ENCODE measurements at places on chromosomes 12 and 14. TPM values are rescaled to one million over a fixed set of nuclear protein-coding genes. Genes with fewer than 3 reads are reported as not detected.
A peak's percentile ranks its signal among the peaks of the same experiment; 100 is the strongest.

- no peaks in the 10 kb centered on the region for H3K36me3 ChIP-seq
- H3K4me3 ChIP-seq = no peak overlapping the region
- H3K27ac ChIP-seq = no peak overlapping the region
- H3K27me3 ChIP-seq = no peaks in the 10 kb centered on the region
These were observed 27.5 kb downstream of the UNC79 start for GRCh38 chr14:93458234-93458633.

DNA sequence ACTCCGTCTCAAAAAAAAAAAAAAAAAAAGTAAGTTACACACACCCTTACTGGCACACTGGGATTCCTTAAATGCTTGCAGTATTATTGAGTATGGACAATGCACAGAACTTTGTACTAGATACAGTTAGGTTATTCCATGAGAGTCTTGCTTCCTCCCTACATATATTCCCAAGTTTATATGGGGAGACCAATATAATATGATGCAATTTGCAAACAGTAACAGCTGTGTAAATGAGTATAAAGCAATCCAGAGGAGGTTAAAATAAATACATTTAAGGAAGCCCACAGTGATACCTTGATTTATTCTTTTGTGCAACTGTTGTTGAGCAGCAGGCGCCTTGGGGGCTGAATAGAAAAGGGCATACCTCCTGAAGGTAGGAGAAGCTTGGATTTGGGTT, 26.6 kb downstream of the RASSF3 start:
- peaks cover 27% of the 10 kb centered on the region for H3K36me3 ChIP-seq
- DNase-seq = no peak
- H3K4me1 ChIP-seq = peaks cover 39% of the 10 kb centered on the region
- no peak overlapping the region for H3K27ac ChIP-seq
- no peaks in the 10 kb centered on the region for H3K27me3 ChIP-seq

GRCh38 chr14:95048771-95049312, 108.5 kb downstream of the DICER1 start:
- no peak overlapping the region for H3K4me3 ChIP-seq
- no peaks in the 10 kb centered on the region for H3K4me1 ChIP-seq
- no peak for DNase-seq
- peaks cover 3% of the 10 kb centered on the region for H3K27me3 ChIP-seq
- H3K27ac ChIP-seq = no peak overlapping the region

GRCh38 chr12:104057771-104058197, 6.5 kb upstream of the HCFC2 start:
- no peak overlapping the region for H3K27ac ChIP-seq
- no peak overlapping the region for H3K4me3 ChIP-seq
- peaks cover 54% of the 10 kb centered on the region for H3K27me3 ChIP-seq
- no peak for DNase-seq
- H3K36me3 ChIP-seq = no peaks in the 10 kb centered on the region

DNA sequence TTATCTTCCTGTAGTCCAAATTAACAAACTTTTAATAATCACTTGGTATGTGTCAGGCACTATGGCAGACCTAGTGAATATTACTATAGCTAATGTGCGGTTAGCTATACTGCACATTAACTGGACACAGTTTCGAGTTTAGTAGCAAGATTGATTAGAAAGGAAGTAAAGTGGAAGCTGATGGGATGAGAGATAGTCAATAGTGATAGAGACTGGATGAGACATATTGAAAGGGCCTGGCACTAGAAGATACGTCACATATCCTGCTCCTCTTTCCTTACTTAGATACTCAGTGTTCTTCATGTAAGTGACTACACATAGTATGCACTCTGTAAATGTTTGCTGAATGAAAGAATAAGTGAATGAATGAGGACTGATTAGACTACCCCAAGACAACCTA, 5.5 kb downstream of the TBK1 start:
- H3K4me3 ChIP-seq = peak overlapping the region; percentile 63
- H3K4me1 ChIP-seq = peaks cover 55% of the 10 kb centered on the region
- peaks cover 35% of the 10 kb centered on the region for H3K36me3 ChIP-seq
- no peak for DNase-seq
- peak overlapping the region; percentile 89 for H3K27ac ChIP-seq
- no peaks in the 10 kb centered on the region for H3K27me3 ChIP-seq

- no peak overlapping the region for H3K27ac ChIP-seq
- peaks cover 7% of the 10 kb centered on the region for H3K27me3 ChIP-seq
- no peak overlapping the region for H3K4me3 ChIP-seq
- H3K4me1 ChIP-seq = no peaks in the 10 kb centered on the region
- DNase-seq = no peak
These were observed 95.2 kb downstream of the SSPN start for GRCh38 chr12:26290565-26290964.

DNA sequence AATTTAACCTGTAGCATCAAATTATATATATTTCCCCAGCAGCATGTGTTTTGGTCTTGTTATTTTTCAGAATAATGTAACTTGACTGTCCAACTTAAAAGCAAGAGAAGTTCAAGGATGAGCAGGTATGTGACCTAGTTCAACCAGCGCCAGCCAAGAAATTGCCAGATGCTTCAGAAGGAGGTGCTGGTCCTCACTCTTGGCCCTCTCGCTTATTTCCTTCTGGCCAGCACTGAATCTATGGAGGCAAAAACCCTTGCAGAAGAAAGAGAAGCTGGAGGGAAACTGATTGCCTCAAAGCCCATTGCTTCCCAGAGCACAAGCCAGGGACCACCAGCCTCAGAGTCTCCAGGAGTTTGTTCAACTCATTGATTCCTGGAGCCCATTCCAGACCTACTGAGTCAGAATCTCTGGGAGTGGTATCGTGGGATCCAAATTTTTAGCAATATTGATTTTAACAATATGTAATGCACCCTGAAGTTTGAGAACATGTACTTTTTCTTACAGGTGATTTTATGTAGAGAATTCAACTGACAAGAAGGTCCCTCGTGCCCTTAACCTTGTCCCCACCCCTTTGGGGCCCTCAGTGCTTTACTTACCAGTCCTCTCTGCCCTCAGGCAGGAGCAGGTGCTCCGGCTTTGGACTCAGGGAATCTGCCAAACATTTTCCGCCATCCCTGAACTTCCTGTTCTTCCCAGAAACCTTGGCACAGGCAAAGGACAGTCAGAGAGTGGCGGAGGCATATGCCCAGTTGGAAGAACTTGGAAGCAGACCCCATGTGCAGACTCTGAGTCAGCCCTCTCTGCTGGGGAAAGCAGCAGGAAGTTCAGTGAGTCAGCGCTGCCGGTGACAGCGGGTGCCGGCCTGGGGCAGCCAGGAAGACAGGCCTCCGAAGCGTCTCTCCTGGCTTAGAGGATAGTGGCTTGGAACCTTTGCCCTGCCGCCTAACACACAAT, 10.4 kb downstream of the BEST3 start:
- H3K4me1 ChIP-seq = no peaks in the 10 kb centered on the region
- H3K36me3 ChIP-seq = no peaks in the 10 kb centered on the region
- H3K27ac ChIP-seq = peak overlapping the region; percentile 19
- peak; percentile 2 for DNase-seq

GRCh38 chr14:71121711-71122110, 214.5 kb downstream of the PCNX1 start:
- peaks cover 1% of the 10 kb centered on the region for H3K36me3 ChIP-seq
- no peaks in the 10 kb centered on the region for H3K27me3 ChIP-seq
- no peak for DNase-seq
- no peak overlapping the region for H3K27ac ChIP-seq
- no peak overlapping the region for H3K4me3 ChIP-seq

- no peak for DNase-seq
- H3K36me3 ChIP-seq = peaks cover 2% of the 10 kb centered on the region
- H3K27ac ChIP-seq = peak overlapping the region; percentile 40
- no peaks in the 10 kb centered on the region for H3K27me3 ChIP-seq
- H3K4me3 ChIP-seq = no peak overlapping the region
- H3K4me1 ChIP-seq = peaks cover 16% of the 10 kb centered on the region
These were observed 24.3 kb downstream of the DACT1 start for GRCh38 chr14:58662018-58662417.

GRCh38 chr12:113041560-113041959, 15.0 kb upstream of the DTX1 start:
- H3K4me1 ChIP-seq = no peaks in the 10 kb centered on the region
- no peak for DNase-seq
- no peak overlapping the region for H3K4me3 ChIP-seq
- peaks cover 9% of the 10 kb centered on the region for H3K27me3 ChIP-seq
- no peak overlapping the region for H3K27ac ChIP-seq
- H3K36me3 ChIP-seq = no peaks in the 10 kb centered on the region

GRCh38 chr12:49538510-49539403, at the start of gene KCNH3:
KCNH3 (plus strand) TSS chr12:49539030; CDS start chr12:49539417, 387 bp downstream.
- no peaks in the 10 kb centered on the region for H3K4me1 ChIP-seq
- peaks cover 49% of the 10 kb centered on the region for H3K27me3 ChIP-seq
- no peak within 1 kb of the TSS for H3K27ac ChIP-seq
- peak within 1 kb of the TSS; percentile 70 for H3K4me3 ChIP-seq

DNA sequence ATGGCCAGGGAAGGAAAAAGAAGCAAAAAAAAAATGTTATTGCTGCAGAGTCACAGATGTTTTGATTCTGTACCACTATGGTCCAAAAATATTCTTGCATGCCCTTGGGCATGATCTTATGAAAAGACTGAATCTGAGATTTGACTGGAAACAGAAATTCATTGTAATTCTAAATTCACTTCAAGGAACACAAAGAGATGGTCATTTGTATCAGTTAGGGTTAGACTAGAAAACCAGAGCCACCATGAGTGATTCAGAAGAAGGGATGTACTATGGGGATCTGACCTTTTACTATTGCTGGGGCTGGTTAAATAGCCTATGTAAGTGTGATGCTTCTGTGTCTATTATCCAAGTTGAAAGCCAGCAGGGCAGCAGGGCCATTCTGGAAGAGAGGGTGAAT, 5.2 kb downstream of the TMTC1 start:
- peaks cover 12% of the 10 kb centered on the region for H3K4me1 ChIP-seq
- no peaks in the 10 kb centered on the region for H3K36me3 ChIP-seq
- peaks cover 21% of the 10 kb centered on the region for H3K27me3 ChIP-seq

GRCh38 chr12:5861416-5861815, 83.6 kb downstream of the ANO2 start:
- DNase-seq = no peak
- H3K27me3 ChIP-seq = peaks cover 3% of the 10 kb centered on the region
- no peak overlapping the region for H3K4me3 ChIP-seq
- no peaks in the 10 kb centered on the region for H3K4me1 ChIP-seq

DNA sequence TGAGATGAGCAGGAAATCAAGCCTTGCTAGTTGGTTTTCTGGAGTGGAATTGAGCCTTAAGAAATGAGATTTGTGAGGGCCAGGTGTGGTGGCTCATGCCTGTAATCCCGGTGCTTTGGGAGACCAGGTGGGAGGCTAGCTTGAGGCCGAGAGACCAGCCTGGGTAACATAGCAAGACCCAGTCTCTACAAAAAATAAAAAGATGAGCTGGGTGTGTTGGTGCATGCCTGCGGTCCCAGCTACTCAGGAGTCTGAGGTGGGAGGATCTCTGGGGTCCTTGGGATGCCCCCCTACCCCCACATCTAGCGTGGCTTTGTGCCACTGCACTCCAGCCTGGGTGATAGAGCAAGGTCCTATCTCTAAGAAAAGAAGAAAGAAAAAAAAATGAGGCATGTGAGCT, 104.2 kb upstream of the RTL1 start:
- no peaks in the 10 kb centered on the region for H3K36me3 ChIP-seq
- H3K4me3 ChIP-seq = no peak overlapping the region
- no peak for DNase-seq
- peaks cover 7% of the 10 kb centered on the region for H3K27me3 ChIP-seq
- H3K4me1 ChIP-seq = no peaks in the 10 kb centered on the region

DNA sequence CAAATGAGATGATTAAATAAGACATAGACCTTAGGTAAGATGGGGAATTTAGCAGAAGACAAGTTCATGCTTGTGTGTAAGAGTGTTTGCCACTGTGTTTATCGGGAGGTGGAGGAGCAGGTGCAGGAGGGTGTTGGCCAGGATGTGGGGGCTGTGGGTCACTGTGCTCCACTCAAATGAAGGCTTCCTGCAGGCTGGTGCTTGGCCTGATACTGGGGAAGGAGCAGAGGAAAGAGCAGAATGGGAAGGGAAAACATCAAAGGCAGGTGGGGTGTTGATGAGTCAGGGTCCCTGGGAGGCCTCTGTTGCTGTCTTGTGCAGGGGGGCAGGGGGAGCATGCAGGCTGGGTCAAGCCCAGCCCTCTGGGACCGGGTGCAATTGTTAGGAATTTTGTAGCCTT, 126.5 kb downstream of the TSPAN9 start:
- H3K4me1 ChIP-seq = no peaks in the 10 kb centered on the region
- H3K27me3 ChIP-seq = peaks cover 31% of the 10 kb centered on the region
- no peak for DNase-seq
- H3K4me3 ChIP-seq = no peak overlapping the region
- H3K27ac ChIP-seq = no peak overlapping the region

Gene P2RX2
- not detected for total RNA-seq

Gene STYK1
- total RNA-seq = not detected

Gene SYCP3
- total RNA-seq = 0.44 TPM

Gene SERPINA10
- total RNA-seq = not detected

Gene GLIPR1L1
- not detected for total RNA-seq

Gene BICDL1
- total RNA-seq = 140 TPM

Gene GABARAPL1
- 6.6 TPM for total RNA-seq

Gene NPFF
- 0.44 TPM for total RNA-seq

Gene MYF5
- not detected for total RNA-seq

Gene TIGAR
- total RNA-seq = 14.4 TPM

Gene ASCL1
- 0.08 TPM for total RNA-seq

Gene NUP37
- total RNA-seq = 81.5 TPM

Gene FOXN4
- total RNA-seq = not detected

Gene ADCY4
- 1.5 TPM for total RNA-seq

Gene KRT75
- total RNA-seq = not detected
